ENCODE measurements at places on chromosomes 16 and 17.

DNA sequence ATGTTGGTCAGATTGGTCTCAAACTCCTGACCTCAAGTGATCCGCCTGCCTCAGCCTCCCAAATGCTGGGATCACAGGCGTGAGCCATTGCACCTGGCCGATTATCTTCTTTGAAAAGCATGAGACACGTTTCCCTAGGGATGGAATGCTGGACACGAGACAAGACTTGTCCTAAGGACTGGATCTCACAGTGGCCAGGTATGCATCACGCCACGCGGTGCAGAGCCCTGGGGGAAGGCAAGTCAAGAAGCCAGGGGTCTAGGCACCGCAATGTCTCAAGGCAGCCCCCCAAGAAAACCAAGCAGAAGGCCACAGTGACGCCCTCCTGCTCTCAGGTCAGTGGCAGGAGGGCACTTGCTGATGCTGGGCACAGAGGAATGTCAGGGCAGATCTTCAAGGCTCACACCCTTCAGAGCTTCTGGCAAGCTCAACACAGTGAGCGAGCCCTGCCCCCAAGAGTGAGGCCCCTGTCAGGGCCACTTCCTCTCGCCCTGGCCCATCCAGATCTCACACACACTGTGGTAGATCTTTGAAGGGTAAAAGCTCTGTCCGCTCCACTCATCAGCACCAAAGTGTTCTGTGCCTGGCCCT lies 134.7 kb downstream of the ZNF778 start:
- peaks cover 39% of the 10 kb centered on the region for H3K36me3 ChIP-seq
- no peaks in the 10 kb centered on the region for H3K27me3 ChIP-seq
- no peak overlapping the region for H3K4me3 ChIP-seq
- no peak overlapping the region for H3K27ac ChIP-seq
- DNase-seq = no peak
- H3K4me1 ChIP-seq = peaks cover 70% of the 10 kb centered on the region

- H3K27me3 ChIP-seq = peaks cover 6% of the 10 kb centered on the region
- H3K36me3 ChIP-seq = no peaks in the 10 kb centered on the region
- no peak overlapping the region for H3K27ac ChIP-seq
- H3K4me3 ChIP-seq = no peak overlapping the region
- H3K4me1 ChIP-seq = no peaks in the 10 kb centered on the region
These were observed 354.9 kb upstream of the ASIC2 start for GRCh38 chr17:33647956-33648355.

GRCh38 chr16:11699234-11699894 lies 31.1 kb downstream of the SNN start:
- H3K36me3 ChIP-seq = peaks cover 90% of the 10 kb centered on the region
- H3K4me1 ChIP-seq = peaks cover 30% of the 10 kb centered on the region
- no peak for DNase-seq
- no peaks in the 10 kb centered on the region for H3K27me3 ChIP-seq
- H3K4me3 ChIP-seq = no peak overlapping the region

GRCh38 chr17:82094931-82095776 lies 2.9 kb downstream of the FASN start:
- H3K4me3 ChIP-seq = no peak overlapping the region
- H3K4me1 ChIP-seq = peaks cover 13% of the 10 kb centered on the region
- no peak overlapping the region for H3K27ac ChIP-seq
- peaks cover 22% of the 10 kb centered on the region for H3K36me3 ChIP-seq

Measured in activated B cell treated with CpG ODN at 0.5 μM for 24 hours (primary cell).